ENCODE measurements at places on chromosomes 1 and 21. TPM values are rescaled to one million over a fixed set of nuclear protein-coding genes. Genes with fewer than 3 reads are reported as not detected.

LRRC3 gene
- total RNA-seq = 4.3 TPM

SASS6 gene
- total RNA-seq = 2.2 TPM

ANKRD13C gene
- total RNA-seq = 26.2 TPM

IRF6 gene
- 233 TPM for total RNA-seq

GFI1 gene
- total RNA-seq = 0.48 TPM

GRCh38 chr1:231139659-231140654 lies 21.9 kb upstream of the TRIM67 start:
- no peak for DNase-seq

- no peak for DNase-seq
Measured at GRCh38 chr1:6667139-6667538, 34.5 kb downstream of the DNAJC11 start.

DNA sequence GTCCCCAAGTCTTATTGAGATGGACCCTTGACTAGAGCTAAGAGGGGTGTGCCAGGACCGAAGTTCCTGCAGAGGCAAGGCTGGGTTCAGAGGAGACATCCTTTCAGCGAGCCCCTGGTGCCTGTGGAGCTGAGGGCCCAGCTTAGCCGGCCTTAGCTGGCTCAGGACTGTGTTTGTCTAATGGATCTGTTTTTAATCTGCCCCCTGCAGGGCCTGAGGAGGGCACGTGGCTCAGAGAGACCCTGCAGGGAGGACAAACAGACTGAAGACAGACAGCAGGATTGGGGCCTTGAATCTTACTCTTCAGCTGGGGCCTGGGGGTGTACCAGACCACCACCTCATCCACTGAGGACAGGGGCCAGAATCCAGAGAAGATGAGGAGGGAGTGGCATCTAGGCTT lies 1.6 kb downstream of the CRABP2 start:
- no peak for DNase-seq

DNA sequence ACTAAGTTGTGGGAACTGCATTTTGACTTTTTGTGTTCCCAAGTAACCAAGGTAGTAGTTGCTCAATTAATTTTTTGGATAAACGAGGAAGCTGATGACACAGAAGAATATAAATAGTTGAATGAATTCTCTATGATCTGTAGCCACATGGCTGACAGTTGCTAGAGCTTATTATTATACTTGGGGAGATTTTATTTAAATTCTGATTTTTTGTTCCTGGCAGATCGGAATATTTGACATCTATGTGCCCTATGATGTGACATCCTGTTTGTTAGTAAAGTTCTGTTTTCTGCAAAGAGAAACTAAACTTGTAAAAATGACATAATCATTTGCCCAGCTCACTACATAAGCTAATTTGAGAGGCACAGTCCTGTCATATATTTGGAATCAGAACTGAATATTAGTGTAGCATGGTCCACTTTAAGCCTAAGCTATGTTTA lies 9.7 kb upstream of the LYST start:
- no peak for DNase-seq

GRCh38 chr1:77040826-77041225 lies 173.5 kb downstream of the ST6GALNAC5 start:
- no peak for DNase-seq

DNA sequence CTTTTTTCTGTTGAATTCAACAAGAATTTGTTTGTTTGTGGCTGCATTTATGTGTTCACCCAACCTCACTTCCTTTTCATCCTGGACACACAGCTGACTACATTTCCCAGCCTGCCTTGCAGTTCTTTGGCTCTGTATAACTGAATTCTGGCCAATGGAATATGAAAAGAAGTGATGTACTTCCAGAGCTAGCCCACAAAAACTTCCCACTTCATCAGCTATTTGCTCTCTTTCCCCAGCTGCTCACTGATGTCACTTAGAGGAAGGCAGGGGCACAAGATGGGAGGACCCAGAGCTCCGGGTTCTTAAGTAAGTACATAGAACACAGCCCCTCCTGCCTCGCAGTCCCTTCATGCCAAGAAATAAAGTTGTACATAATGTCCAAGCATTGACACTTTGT lies 235.0 kb upstream of the FGGY start:
- DNase-seq = peak; percentile 90

DNA sequence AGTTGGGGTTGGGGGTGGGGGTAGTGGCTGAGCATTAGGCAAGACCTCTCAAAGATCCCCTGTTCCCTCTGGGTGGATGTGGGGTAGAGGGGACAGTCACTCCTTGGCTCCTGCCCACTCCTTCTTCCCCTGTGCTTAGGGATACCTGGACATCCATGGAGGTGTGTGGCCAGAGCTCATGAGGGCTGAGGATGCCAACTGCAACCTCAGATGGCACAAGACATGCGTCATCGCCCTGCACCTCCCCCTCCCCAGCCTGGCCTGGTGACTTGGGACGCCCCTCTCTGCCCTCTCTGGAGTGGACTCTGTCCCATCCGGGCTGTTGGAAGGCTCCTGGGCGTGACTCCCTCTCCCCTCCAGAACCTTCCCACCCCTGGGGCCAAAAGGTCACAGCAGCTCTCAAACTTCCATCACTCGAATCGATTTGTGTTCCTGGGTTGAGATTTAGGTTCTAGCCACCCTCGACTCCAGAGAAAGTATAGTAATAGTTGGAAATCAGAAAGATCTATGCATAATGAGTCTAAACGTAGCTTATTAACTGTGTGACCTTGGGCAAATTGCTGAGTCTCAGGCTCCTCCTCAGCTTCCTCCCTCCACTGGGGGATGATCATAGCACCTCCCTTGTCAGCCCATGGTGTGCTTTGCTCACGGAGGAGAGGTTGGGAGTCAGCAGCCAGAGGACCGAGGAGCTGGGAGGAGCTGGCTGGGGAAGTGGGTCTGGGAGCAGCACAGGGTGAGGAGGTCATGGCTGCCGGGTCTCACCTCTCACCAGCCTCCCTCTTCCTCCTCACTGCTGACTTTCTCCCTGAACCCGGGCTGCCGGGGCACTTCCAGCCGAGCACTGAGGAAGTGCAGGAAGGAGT lies 2.2 kb upstream of the PTPN7 start:
- DNase-seq = no peak

DNA sequence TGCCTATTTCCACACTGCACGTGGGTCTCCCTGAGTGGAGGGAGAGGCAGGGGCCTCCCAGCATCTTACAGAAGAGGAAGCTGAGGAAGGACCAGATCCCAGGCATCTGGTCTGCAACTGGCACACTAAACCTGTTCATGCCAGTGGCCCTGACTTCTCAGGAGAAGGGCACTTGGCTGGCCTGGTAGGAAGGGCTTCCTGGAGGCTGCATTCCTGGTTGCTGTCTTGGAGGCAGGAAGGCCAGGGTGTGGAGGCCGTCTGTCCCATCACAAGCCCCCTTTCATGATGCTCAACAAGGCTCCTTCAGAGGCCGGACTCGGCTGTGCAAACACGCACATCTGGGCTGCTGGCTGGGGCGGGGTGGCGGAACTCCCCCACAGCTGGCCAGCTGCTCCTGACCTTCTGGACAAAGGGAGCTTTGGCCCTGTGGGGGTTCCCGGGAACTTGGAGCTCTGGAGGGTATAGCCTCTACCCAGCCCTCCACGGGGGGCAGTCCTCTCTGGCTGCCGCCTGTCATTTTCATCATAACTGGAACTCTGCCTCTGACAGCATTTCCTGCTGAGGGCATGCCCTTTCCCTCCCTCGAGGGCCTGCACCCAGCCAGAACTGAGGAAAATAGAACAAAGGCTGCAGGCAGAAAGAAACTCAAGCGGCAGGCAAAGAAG lies 39.2 kb upstream of the POU3F1 start:
- DNase-seq = no peak

- no peak for DNase-seq
Measured at GRCh38 chr1:93783876-93784275, 95.1 kb downstream of the DNTTIP2 start.

GRCh38 chr1:25243907-25244306 lies 3.3 kb downstream of the RSRP1 start:
- DNase-seq = no peak

GRCh38 chr1:200480964-200481363 lies 71.1 kb upstream of the ZNF281 start:
- no peak for DNase-seq

GRCh38 chr21:43277481-43278351 lies 108.9 kb downstream of the CRYAA start:
- DNase-seq = no peak

Data from suprapubic skin (tissue), 4 donors.